ENCODE measurements at places on chromosomes 2 and 18. TPM values are rescaled to one million over a fixed set of nuclear protein-coding genes. Genes with fewer than 3 reads are reported as not detected.

DNA sequence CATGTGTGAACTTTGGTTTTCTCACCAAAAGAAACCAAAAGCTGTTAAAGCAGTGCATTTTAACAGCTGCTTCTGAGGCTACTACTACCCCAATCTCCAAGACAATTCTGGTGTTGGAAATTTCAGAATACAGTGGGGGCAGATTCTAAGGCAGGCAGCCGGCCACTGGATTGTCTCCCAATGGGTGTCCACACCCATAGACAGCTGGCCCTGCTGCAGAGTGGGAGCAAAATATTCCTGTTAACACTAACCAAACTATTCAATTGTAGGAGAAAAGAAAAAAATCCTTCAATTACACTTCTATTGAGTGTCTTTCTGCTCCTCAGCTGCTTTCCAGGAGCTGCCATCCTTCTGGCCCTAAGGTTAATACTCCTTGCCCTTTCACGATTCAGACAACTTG lies 223.7 kb downstream of the ALK start:
- DNase-seq = no peak

DNA sequence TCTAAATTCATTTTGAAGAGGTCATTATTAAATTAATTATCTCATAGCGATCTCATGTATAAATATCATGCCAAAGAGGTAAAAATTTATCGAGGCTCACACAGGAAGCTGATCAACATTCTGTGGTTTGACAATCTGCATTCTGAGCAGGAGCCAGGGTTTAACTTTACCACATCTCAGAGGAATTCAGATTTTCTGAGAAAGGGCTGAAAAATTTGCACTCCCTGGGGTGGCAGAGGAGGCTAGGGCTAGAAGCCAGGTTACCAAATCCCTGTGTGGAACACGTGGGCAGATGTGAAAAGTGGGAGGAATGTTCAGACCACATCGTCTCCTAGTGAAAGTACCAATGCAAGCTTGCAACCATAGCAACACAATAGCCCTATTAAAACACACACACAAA lies 63.5 kb upstream of the CTLA4 start:
- DNase-seq = no peak

DNA sequence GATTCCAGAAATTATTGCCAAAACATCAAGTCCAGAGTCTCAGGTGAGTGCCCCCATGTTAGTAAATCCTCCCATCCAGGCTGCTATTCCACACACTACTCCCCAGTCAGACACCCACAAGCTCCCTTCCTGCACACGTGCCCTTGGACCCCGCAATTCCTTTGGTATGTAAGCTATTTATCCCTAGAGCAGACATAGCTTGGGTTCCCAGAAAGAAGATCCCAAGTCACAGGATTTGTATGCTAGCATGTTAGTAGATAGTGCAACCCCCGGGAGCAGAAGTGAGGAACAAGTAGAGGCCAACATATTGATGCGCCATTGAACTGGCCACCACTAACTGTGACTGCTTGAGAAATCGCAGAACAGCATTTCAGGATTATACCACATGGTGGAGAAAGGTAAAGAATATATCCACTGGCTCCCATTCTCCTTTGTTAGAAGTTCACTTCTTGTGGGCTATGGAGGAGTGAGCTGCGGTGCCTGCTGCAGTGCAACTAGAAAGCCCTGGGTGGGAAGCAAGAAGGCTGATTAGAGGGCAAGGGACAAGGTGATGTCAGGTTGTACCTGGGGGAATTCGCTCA lies 137.5 kb upstream of the CHAC2 start:
- DNase-seq = no peak

DNA sequence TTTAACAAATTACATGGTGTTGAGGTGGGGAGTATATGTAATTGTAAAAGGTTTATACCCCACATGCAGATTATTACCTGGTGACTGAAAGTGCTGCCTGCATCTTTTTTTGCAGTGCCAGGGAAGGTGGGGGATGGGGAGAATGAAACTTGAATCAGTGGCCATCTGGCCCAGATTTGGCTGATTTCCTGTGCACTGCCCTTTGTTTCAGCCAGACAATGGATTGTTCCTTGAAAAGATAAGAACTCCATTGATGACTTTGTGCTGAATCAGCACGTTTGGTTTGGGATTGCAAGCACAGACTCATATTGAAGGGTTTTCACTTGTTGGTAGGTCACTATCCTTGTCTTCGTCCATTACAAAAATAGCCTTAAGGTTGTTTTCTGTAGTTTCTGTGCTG lies 20.9 kb downstream of the GREB1L start:
- DNase-seq = peak; percentile 94

DNA sequence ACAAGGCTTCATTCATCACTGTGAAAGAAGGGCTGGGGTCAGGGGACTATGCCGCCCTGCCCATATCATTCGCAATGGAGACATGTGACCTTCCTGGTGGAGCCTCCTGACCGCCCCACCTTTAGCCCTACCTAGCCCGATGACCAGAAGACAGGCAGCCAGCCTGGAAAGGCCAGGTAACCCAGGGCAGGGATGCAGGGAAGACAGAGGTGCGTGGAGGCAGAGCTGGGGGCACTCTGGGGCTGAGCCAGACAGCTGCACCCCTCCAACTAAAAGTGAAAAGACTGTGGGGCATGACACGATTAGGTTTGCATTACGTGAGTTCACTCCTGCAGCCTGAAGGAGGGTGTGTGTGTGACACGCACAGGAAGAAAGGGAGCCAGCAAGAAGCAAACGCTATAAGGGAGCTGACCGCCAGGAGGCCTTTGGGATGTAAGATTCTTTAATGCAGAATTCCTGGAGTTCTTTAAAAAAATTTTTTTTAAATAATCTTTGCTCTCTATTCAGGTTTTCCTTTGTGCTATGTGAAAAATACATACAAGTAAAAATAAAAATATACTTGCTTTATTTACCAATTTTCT lies 3.7 kb upstream of the HES6 start:
- no peak for DNase-seq

IMPA2 gene
- total RNA-seq = 41.9 TPM

PRSS56 gene
- not detected for total RNA-seq

Data from neural progenitor cell (in vitro differentiated cells).